Muscle of arm (tissue), 14 donors: ENCODE measurements at places on chromosomes 13 and 19. TPM values are rescaled to one million over a fixed set of nuclear protein-coding genes. Genes with fewer than 3 reads are reported as not detected.

Gene PCP2
- 0.66 TPM for polyA plus RNA-seq

Gene FBN3
- 12.8 TPM for polyA plus RNA-seq

Gene SLC25A41
- 0.48 TPM for polyA plus RNA-seq

Gene NTF4
- 14.8 TPM for polyA plus RNA-seq

Gene VSTM2B
- not detected for polyA plus RNA-seq

Gene ZNF470
- 5.1 TPM for polyA plus RNA-seq

Gene IRGC
- 0.13 TPM for polyA plus RNA-seq

Gene TRPM4
- polyA plus RNA-seq: 31.2 TPM

Gene S1PR4
- 0.34 TPM for polyA plus RNA-seq

Gene FAM83E
- 0.09 TPM for polyA plus RNA-seq

Gene RUBCNL
- polyA plus RNA-seq: 2.3 TPM

Gene ZNF468
- polyA plus RNA-seq: 24.4 TPM

Gene KANK3
- polyA plus RNA-seq: not detected

Gene IFI30
- not detected for polyA plus RNA-seq

Gene PSG6
- polyA plus RNA-seq: not detected

Gene HCST
- 6.7 TPM for polyA plus RNA-seq

Gene ZBTB32
- 0.45 TPM for polyA plus RNA-seq

Gene ZNF835
- 2.2 TPM for polyA plus RNA-seq

Gene PPM1N
- polyA plus RNA-seq: 0.52 TPM

Gene ZNF837
- 0.74 TPM for polyA plus RNA-seq

Gene MYBPC2
- not detected for polyA plus RNA-seq

Gene SIGLEC5
- polyA plus RNA-seq: 0.75 TPM

Gene SUPT5H
- not detected for polyA plus RNA-seq

Gene ZNF575
- polyA plus RNA-seq: not detected

Gene FCHO1
- 0.67 TPM for polyA plus RNA-seq

Gene GJB2
- 0.59 TPM for polyA plus RNA-seq

Gene PDE4C
- 2.3 TPM for polyA plus RNA-seq
